Mesendoderm (in vitro differentiated cells): ENCODE measurements at places on chromosomes 12 and 14.
A peak's percentile ranks its signal among the peaks of the same experiment; 100 is the strongest.

DNA sequence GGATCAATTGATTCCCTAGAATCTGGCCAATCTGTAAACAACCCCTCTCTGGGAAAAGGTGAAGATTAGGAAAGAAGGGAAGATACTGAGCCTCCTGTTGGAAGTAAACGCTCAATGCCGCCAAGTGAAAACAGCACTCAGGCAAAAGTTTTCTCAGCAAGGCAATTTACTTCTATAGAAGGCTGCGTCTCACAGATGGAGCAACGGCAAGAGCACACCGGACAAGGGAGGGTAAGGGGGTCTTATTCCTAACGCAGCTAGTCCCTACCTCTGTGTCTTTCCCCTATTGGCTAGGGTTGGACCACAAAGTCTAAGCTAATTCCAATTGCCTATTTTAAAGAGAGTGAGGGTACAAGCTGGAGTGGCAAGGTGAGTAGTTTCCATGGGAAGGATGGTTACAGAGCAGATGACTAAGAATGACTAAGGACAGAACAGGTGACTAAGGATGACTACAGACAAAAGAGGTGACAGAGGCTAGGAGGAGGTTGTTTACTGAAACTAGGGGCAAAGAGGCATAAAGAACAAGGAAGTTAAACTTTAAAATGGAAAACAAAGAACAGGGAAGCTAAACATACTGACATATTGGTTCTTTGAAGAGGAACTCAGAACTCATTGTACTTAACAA is 5.6 kb upstream of the TTC9 start:
- no peak overlapping the region for H3K4me3 ChIP-seq
- no peaks in the 10 kb centered on the region for H3K27me3 ChIP-seq
- no peaks in the 10 kb centered on the region for H3K36me3 ChIP-seq
- H3K27ac ChIP-seq: no peak overlapping the region
- no peak for DNase-seq

- no peaks in the 10 kb centered on the region for H3K36me3 ChIP-seq
- no peak for DNase-seq
- no peak overlapping the region for H3K27ac ChIP-seq
- no peaks in the 10 kb centered on the region for H3K27me3 ChIP-seq
- no peak overlapping the region for H3K4me3 ChIP-seq
Observed at GRCh38 chr14:106459971-106460730, 933.8 kb downstream of the TMEM121 start.

GRCh38 chr14:73255005-73255400 is 17.7 kb downstream of the PAPLN start:
- no peak overlapping the region for H3K4me3 ChIP-seq
- DNase-seq: no peak
- H3K27ac ChIP-seq: no peak overlapping the region
- no peaks in the 10 kb centered on the region for H3K36me3 ChIP-seq
- H3K4me1 ChIP-seq: no peaks in the 10 kb centered on the region

DNA sequence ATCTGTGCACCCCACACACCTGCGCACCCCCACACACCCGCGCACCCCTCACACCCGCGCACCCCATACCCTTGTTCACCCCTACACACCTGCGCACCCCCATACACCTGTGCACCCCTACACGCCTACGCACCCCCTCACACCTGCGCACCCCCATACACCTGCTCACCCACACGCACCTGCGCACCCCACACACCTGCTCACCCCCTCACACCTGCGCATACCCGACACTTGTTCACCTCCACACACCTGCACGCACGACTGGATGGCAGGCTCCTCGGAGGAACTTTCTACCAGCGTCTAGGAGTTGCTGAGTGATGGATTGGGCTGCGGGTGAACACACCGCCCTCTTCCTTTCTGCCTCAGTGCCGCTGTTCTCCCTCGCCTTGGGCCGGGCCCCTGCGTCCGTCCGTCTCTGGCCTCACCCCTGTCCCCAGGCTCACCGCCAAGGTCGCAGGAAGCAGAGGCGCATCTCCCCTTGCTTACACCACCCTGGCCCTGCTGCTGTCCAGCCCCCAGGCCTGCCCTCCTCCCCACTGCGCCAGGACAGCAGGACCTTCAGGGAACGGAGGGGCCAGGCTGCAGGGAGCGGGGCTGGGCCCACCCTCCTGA is 20.7 kb upstream of the TMEM106C start:
- H3K27ac ChIP-seq: no peak overlapping the region
- DNase-seq: no peak
- H3K27me3 ChIP-seq: no peaks in the 10 kb centered on the region
- no peaks in the 10 kb centered on the region for H3K36me3 ChIP-seq
- H3K4me1 ChIP-seq: no peaks in the 10 kb centered on the region
- no peak overlapping the region for H3K4me3 ChIP-seq

GRCh38 chr12:72546106-72546505 is 273.9 kb downstream of the TRHDE start:
- no peak for DNase-seq
- H3K36me3 ChIP-seq: no peaks in the 10 kb centered on the region
- no peaks in the 10 kb centered on the region for H3K27me3 ChIP-seq
- no peak overlapping the region for H3K4me3 ChIP-seq
- H3K27ac ChIP-seq: no peak overlapping the region
- peaks cover 2% of the 10 kb centered on the region for H3K4me1 ChIP-seq

GRCh38 chr12:19177754-19178153 is 48.2 kb downstream of the PLEKHA5 start:
- H3K4me1 ChIP-seq: no peaks in the 10 kb centered on the region
- no peak overlapping the region for H3K4me3 ChIP-seq
- H3K36me3 ChIP-seq: no peaks in the 10 kb centered on the region
- H3K27me3 ChIP-seq: no peaks in the 10 kb centered on the region

DNA sequence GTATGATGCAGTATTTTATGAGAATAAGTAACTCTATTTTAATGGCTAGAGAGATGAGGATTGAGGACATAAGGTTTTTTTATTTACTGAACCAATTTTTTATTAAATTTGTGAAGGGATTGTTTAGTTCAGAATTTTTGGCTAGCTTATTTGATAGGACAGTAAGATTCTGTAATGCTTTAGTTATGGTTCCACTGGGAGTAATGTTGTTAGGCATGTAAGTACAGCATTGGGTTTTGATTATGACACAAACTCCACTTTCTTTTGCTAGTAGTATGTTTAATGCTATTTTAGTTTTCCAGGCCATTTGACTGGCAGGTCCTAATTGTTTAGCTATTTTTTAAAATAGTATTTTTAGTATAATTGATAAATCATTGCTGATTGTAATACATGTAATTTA is 33.8 kb upstream of the LRRC10 start:
- H3K36me3 ChIP-seq: no peaks in the 10 kb centered on the region
- H3K27me3 ChIP-seq: no peaks in the 10 kb centered on the region
- no peaks in the 10 kb centered on the region for H3K4me1 ChIP-seq

GRCh38 chr14:66610154-66610563 is 102.2 kb downstream of the GPHN start:
- H3K27me3 ChIP-seq: no peaks in the 10 kb centered on the region
- H3K27ac ChIP-seq: no peak overlapping the region
- no peak overlapping the region for H3K4me3 ChIP-seq
- peak; percentile 75 for DNase-seq
- no peaks in the 10 kb centered on the region for H3K4me1 ChIP-seq
- no peaks in the 10 kb centered on the region for H3K36me3 ChIP-seq

GRCh38 chr12:27112871-27113270 is 30.5 kb upstream of the C12orf71 start:
- no peak overlapping the region for H3K27ac ChIP-seq
- no peaks in the 10 kb centered on the region for H3K36me3 ChIP-seq
- no peak overlapping the region for H3K4me3 ChIP-seq
- DNase-seq: no peak

GRCh38 chr12:106960443-106960842 is 4.7 kb downstream of the TMEM263 start:
- H3K27me3 ChIP-seq: no peaks in the 10 kb centered on the region
- no peak overlapping the region for H3K4me3 ChIP-seq
- H3K36me3 ChIP-seq: no peaks in the 10 kb centered on the region
- no peak for DNase-seq
- H3K4me1 ChIP-seq: no peaks in the 10 kb centered on the region
- no peak overlapping the region for H3K27ac ChIP-seq

DNA sequence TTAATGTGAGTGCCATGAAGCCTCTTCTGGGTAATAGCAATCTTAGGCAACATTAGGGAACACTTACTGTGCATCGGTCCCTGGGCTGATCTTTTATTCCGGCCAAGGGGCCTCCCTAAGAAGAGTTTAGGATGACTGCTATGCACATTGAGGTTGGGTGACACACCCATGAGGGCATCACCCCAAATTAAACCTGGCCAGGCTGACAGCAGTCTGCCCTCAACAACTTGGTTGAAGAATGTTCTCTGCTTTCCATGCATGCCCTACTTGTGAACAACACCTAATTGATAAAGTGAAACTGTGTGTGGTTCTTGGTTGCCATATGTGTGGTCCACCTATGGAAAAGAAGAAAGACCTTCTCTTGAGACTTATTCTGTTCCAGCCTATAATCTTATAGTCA is 1098.0 kb downstream of the BCL11B start:
- DNase-seq: no peak
- H3K36me3 ChIP-seq: no peaks in the 10 kb centered on the region
- no peak overlapping the region for H3K27ac ChIP-seq
- H3K4me3 ChIP-seq: no peak overlapping the region
- no peaks in the 10 kb centered on the region for H3K27me3 ChIP-seq
- peaks cover 2% of the 10 kb centered on the region for H3K4me1 ChIP-seq

DNA sequence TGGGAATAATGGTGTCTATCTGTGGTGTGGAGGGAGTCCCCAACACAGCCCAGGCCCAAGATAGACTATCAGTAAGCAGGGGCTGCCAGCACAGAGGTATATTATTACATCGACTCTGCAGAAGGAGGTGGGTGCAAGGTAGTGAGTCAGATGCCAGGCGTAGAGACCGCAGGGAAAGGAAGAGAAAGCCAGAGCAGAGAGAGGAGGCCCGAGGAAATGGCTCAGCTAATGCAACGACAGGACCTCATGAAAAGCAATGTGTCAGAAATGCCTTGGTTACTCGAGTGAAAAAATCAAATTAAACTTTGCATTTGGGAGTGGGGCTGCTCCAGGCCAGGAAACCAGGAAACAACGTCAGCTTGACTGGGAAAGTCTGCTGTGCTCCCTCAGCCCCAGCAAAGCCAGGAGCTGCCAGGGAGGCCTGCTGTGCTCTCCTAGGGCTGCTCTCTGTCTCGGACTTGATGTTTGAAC is 173.2 kb downstream of the SUDS3 start:
- DNase-seq: peak; percentile 7
- no peak overlapping the region for H3K4me3 ChIP-seq
- no peaks in the 10 kb centered on the region for H3K4me1 ChIP-seq
- H3K36me3 ChIP-seq: no peaks in the 10 kb centered on the region

GRCh38 chr14:89136587-89136986 is 280.4 kb downstream of the FOXN3 start:
- no peak overlapping the region for H3K4me3 ChIP-seq
- H3K27me3 ChIP-seq: no peaks in the 10 kb centered on the region
- no peaks in the 10 kb centered on the region for H3K36me3 ChIP-seq
- DNase-seq: no peak
- H3K4me1 ChIP-seq: peaks cover 4% of the 10 kb centered on the region
- no peak overlapping the region for H3K27ac ChIP-seq

DNA sequence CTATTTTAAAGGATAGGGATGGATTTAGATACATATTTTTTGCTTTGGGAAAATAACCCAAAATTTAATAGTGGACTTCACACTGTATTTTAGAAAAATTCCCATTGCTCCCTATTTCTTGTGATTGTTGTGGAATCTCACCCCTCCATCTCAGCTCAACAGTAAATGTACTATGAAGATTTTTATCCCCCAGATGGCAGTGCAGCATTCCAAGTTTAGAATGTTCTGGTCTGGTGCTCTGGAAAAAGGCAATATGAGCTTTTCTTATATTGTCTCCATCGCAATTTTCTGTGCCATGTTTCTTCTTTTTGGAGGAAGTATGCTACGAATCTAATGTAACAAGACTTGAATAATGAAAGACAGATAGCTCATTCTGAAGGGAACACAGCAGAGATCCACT is 471.7 kb upstream of the SYT1 start:
- no peak for DNase-seq
- H3K27ac ChIP-seq: no peak overlapping the region
- H3K4me3 ChIP-seq: no peak overlapping the region
- no peaks in the 10 kb centered on the region for H3K4me1 ChIP-seq
- H3K27me3 ChIP-seq: no peaks in the 10 kb centered on the region

- no peak for DNase-seq
- peaks cover 7% of the 10 kb centered on the region for H3K4me1 ChIP-seq
- H3K36me3 ChIP-seq: no peaks in the 10 kb centered on the region
- H3K4me3 ChIP-seq: peak overlapping the region; percentile 96
Observed at GRCh38 chr14:31024577-31025366, 677 bp upstream of the AP4S1 start.

DNA sequence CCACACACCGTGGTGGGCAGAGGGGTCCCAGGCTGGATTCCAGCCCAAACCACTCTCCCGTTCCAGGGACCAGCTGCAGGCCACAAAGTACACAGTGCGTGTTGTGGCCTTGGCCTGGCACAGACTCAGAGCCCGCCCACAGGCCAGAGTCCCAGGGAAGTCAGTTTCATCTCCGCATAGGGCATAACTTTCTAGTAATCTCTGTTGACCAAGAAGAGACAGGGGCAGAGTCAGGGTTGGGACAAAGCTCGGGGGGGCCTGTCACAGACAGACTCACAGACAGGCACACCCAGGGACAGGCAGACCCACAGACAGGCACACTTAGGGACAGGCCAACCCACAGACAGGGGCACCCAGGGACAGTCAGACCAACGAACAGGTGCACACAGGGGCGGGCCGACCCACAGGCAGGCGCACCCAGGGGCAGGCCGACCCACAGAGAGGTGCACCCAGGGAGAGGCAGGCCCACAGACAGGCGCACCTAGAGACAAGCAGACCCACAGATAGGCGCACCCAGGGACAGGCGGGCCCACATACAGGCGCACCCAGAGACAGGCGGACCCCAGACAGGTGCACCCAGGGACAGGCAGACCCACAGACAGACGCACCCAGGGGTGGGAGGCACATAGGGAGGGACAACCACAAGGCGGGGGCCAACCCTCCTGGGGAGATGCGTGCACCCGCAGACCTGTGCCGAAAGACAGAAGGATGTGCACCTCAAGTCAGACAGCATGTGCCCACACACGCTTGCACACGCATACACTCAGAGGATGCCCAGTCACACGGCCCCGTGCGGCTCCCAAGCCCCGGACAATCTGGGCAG is 323.3 kb upstream of the RTL1 start:
- no peak for DNase-seq
- H3K27ac ChIP-seq: no peak overlapping the region
- H3K27me3 ChIP-seq: no peaks in the 10 kb centered on the region
- no peaks in the 10 kb centered on the region for H3K4me1 ChIP-seq
- H3K36me3 ChIP-seq: no peaks in the 10 kb centered on the region

GRCh38 chr12:122730215-122731014 is at the start of gene HCAR1:
TSS of gene HCAR1 (minus strand) at chr12:122730844. CDS start at chr12:122730339, 505 bp downstream.
- H3K27me3 ChIP-seq: no peaks in the 10 kb centered on the region
- H3K4me3 ChIP-seq: no peak within 1 kb of the TSS
- no peak within 1 kb of the TSS for H3K27ac ChIP-seq
- peak; percentile 30 for DNase-seq

- no peaks in the 10 kb centered on the region for H3K36me3 ChIP-seq
- H3K27me3 ChIP-seq: no peaks in the 10 kb centered on the region
- peak overlapping the region; percentile 51 for H3K27ac ChIP-seq
- H3K4me1 ChIP-seq: peaks cover 4% of the 10 kb centered on the region
Observed at GRCh38 chr12:100718187-100718586, 76.4 kb upstream of the ANO4 start.
